ENCODE measurements at places on chromosomes 5 and 9.

DNA sequence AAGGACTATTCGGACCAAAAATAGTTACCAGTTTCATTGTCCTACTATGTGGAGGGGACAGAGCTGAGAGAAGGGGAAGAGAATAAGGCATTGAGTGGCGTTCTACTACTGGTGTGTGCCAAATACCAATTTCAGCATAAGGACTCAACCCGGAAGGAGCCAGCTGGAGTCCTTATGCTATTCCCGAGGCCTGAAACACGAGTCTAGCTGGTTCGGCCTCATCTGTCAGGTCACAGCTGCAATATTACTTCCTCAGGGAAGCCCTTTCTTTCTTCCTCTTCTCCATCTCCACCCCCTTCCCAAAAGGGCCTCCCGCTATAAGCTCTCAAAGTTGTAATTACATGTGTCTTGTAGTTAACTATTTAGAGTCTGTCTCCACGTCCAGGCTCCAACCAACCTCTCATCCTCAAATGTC lies 20.5 kb upstream of the FER start:
- peak; percentile 43 for DNase-seq

GRCh38 chr9:69697475-69697874 lies 25.3 kb upstream of the APBA1 start:
- DNase-seq: no peak

DNA sequence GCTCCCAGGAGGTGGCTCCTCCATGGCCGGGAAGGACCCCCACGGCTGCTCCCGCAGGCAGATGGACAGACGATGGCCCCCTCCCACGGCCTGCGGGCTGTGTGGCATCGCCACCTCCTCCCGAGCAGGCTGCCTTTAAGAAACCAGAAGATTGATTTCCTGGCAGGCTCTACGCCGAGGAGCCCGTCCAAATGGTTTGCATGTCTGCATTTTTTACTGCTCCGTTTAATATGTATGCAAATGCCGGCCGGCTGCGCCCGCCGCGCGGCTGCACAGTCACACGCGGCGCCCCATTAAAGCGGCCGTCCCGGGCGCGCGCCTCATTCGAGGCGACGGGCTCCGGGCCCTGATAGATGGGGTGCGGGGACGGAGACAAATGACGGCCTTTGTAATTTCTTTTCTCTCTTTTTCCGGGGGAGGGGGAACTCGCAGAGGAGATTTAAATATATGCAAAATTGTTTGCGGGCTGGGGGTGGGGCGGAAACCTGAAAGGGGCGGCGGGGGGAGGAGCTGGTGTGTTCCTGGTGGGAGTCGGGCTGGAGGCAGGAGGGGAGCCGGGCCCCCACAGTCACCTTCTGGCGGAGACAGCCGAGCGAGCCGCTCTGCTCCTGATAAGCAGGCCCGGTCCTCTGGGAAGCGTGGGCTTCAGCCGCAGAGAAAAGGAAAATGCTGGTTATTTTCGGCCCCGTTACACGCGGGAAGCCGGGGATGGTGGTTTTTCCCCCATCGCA lies 158.7 kb upstream of the IER5L start:
- DNase-seq: no peak

GRCh38 chr9:112629671-112630485 lies 88.0 kb downstream of the INIP start:
- no peak for DNase-seq

- no peak for DNase-seq
Measured at GRCh38 chr5:163585206-163585605, 79.8 kb downstream of the MAT2B start.

GRCh38 chr9:38423973-38424843 lies at the start of gene IGFBPL1:
IGFBPL1 (minus strand) TSS chr9:38424454; CDS start chr9:38424424, 30 bp downstream.
- DNase-seq: no peak

- DNase-seq: no peak
Measured at GRCh38 chr5:140042393-140042642, 781 bp downstream of the NRG2 start.

- DNase-seq: peak; percentile 79
Measured at GRCh38 chr9:84756171-84756570, 86.6 kb downstream of the NTRK2 start.

DNA sequence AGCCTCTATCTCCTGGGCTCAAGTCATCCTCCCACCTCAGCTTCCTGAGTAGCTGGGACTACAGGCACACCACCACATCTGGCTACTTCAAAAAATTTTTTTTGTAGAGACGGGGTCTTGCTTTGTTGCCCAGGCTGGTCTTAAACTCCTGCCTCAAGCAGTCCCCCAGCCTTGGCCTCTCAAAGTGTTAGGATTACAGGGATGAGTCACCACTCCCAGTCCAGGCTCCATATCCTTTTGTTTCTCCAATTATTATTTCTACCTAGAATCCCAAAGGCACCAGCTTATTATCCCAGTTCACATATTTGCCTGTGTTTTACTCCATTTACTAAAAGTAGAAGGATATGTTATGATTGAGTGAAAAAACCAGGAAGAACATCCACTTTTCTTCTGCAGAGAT lies 84.9 kb downstream of the TEK start:
- DNase-seq: no peak

- peak; percentile 67 for DNase-seq
Measured at GRCh38 chr9:136140966-136141365, 22.3 kb upstream of the TMEM250 start.

DNA sequence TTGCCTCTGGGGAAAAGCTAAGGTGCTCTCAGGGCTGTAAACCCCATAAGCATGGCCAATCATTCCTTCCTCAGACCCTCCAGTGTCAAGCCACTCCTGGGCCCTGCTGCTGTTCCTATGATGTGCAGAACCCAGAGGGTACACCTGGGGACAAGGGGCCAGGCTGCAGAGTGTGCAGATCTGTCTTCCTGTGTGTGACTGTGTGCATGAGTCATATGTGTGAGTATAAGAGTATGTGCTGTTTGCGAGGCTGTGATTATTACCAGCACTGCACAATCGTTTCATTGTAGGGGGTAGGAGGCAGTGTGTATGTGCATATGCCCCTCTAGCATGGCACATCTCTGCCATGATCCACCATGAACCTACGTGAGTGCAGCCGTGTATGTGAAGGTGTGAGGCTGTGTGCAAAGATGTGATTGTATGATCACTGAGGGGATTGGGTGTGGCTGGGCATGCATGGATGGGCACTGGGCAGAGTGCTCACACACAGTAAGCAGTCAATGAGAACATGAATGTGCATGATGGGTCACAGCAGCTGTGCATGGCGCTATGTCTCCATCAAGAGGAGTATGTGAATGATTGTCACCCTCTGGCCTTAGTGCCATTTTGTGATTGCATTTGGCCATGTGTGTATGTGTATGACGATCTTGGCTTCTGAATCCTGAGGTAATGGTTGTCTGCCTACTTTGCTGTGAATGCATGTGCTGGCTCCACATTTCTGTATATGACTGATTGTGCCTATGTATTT lies 2.4 kb upstream of the OR1K1 start:
- DNase-seq: no peak

- DNase-seq: no peak
Measured at GRCh38 chr5:10593531-10594181, 29.8 kb downstream of the ANKRD33B start.

- DNase-seq: no peak
Measured at GRCh38 chr9:108374626-108375025, 481.2 kb downstream of the ACTL7B start.

GRCh38 chr5:56148453-56148971 lies 84.6 kb downstream of the ANKRD55 start:
- DNase-seq: no peak

DNA sequence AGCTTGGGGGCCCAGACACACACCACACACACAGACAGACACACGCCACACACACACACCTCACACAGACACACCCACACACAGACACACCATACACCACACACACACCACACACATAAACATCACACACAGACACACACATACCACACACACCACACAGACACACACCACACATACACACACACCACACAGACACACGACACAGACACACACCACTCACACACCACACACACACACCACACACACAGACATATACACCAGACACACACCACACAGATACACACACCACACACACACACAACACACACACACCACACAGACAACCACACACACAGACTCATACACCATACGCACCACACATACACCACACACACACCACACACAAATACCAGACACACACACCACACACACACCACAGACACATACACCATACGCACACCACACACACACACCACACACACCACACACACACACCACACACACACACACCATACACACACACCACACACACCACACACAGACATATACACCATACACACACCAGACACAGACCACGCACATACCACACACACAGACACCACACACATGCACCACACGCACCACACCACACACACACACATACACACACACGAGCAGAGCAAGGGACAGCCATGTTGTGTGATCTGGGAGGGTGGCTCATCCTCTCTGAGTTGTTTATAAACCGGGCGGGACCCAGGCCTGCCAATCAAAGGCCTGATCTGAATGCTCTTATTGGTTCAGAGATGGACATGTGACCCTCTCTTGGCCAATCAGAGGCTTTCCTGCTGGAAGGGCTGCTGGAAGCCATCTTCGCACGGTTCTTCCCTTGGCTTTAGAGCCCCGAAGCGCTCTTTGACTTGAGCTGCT lies 148.3 kb downstream of the GAPVD1 start:
- no peak for DNase-seq

DNA sequence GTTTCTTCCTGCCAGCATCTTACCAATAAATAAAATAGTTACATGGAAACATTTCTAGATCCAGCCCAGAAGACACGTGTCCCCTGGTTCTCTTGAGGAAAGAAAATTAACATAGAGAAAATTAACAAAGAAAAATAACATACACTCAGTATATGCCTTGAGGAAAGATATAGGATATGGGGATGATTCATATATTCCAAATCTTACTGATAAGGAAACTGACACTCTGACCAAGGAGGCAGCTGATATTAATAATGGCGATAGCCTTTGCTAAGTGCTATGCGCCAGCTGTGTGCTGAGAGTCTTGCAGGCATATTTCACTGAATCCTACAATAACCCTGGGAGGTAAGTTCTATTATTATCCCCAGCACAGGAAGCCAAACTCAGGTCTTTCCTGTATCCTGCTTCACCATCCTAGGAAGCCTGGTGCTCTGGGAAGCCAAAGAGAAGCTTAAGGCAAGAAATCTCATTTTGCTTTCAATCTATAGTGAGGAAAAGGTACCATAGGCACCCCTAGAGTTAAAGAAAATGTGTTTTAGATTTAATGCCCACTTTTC lies 302.7 kb upstream of the NREP start:
- DNase-seq: no peak

DNA sequence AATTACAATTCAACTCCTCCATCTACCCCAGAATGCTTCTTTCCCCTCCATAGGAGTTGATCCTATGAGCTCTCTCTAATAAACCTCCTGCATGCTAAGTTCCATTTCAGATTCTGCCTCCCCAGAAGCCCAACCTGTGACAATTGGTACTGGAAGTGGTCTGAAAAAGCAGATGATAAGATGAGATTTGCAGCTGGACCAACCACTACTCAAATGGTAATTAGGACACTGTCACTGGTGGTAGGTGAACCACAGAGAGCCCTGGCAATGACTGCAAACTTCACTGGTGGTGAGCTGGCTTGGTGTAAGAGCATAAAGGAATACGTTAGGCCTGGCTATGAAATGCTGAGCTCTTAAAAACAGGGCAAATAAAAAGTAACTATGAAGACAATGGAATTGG lies 112.6 kb downstream of the ESM1 start:
- DNase-seq: no peak

- peak; percentile 70 for DNase-seq
Measured at GRCh38 chr5:181223729-181224389, 778 bp downstream of the TRIM41 start.

- no peak for DNase-seq
Measured at GRCh38 chr5:142235050-142235797, 89.6 kb downstream of the SPRY4 start.
